ENCODE measurements at places on chromosomes 2 and 18.

- peak; percentile 87 for DNase-seq
These were observed 58.1 kb downstream of the MYO3B start for GRCh38 chr2:170235860-170236679.

DNA sequence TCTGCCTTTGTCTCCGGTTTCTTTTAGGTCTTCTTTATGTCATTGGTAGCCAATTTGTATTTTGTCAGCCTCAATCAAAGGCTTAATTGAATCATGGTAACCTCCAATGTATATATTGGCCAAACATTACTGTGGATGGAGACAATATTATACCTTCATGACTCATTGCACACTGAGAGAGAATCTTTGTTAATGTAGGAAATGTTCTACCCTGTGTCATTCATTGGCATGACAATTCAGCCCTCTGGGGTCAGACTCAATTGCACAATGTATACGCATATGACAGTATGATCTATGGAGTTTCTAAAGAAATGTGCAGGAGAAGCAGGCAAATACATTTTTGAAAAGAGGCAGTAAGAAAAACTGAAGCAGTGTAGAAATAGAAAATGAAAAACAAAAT is 162.6 kb downstream of the PDE11A start:
- no peak for DNase-seq

DNA sequence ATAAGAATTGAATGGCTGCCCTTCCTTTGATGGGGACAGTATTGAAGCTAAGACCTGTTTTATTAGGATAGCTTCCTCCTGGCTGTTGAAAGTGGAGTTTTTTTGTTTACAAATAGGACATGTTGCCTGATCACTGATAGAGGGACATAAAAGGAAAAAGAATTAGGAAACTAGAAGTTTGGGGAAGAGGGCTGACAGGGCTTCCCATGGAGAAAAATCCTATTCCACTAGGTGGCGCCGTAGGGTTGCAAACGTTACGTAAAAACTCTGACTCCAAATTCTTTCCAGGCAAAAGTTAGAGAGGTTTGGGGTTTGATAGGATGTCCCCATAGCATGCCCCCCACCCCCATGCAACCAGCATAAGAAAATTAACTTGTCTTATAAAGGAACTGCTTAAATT is 11.1 kb upstream of the RBFA start:
- peak; percentile 69 for DNase-seq

GRCh38 chr2:44748-45341 is 1.5 kb downstream of the FAM110C start:
- peak; percentile 73 for DNase-seq

DNA sequence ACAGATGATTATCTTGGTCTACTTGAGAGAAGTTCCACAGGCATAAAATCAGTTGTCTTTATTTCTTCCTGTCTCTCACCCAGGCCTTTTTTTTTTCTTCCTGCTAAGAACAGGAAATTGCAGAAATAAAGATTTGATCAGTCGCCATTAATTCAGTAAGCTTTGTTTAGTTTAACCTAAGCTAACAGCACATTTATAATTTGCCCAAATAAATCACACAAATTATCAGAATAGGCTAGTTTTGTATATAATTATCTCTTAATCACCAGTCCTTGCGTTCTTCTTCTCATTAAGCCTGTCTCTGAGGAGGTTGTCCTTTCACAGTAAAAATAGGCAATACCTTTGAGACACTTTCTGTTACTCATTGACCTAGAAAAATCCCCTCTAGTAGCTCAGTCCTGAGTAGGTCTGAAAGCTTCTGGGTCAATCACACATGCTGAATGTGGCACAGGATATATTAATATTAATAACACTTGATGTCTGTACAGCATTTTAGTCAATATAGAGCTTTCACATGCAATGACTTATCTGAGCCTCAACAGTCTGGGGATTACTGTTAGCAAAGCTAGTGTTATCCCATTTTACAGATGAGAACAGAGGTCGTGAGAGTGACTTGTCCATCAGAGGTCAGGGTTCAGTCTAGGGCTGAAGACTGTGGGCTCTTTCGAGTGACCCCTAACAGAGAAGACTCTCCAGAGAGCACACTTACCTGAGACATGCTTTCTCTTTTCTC is 11.2 kb upstream of the STK17B start:
- DNase-seq, result no peak

DNA sequence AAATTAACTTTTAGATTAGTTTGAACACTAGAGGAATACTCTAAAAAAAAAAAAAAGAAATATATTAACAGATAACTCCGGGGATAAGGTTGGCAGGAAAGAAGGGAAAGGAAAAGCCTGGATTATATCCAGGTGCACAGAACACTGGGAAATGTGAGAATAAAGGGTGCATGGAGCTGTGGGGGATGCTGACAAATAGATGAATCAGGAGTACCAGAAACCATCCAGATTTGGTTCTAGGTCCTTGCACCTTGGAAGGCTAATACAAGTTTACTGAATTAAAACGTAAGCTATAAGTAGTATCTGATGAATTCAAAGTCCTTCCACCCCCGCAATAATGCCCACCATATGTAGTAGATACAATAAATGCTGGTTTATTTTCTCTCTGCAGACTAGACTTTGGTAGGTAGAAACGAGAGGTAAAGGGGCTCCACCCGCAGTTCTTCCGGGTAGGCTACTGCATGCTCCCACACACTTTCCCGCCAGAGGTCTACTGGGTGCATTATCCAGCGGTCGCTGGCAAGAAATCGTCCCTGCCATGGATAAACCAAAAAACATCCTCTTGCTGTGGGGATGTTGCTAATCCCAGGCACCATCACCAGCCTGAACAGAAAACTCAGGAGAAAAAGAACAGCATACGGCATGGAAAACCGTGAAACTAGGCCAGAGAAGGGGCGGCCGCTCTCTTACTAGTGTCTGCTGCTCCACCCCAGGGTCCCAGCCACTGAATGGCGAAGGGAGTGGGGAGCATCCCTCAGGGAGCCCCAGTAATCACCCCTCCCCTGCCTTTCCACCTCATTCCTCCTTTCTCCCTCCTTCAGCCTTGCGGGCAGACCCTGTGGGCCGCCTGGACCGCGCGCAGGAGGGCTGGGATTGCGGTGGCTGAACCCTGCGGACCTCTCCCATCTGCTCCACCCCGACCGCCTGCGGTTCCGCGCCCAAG is 1.5 kb downstream of the CNRIP1 start:
- no peak for DNase-seq

GRCh38 chr2:96847586-96847985 is 3.8 kb upstream of the ANKRD23 start:
- no peak for DNase-seq

DNA sequence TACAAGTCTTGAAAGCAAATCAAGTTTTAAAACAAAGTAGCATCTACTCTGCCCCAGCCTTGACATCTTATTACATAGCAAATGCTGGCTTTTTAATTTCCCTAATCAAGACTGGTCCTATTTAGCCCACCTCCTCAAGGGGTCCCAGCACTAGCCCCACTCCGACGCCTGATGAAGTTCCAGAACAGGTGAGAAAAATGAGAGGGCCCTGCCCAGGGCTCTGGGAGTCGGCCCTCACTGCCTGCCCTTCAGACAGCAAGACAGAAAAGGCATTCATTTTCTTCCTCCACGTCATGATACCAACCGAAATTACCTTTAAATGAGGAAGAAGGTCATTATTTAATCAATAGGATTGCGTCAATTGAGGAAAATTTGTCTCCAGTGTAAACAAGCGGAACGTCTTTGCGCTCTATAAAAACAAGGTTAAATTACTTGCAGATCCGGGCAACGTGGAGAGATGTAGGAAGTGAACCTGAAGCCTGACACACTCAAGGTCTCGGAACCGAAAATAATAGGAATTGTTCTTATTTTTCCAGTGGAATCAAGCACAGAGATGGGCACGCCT is 170.6 kb upstream of the PKDCC start:
- DNase-seq, result no peak

GRCh38 chr2:201901786-201902185 is 95.4 kb downstream of the CDK15 start:
- DNase-seq, result no peak

DNA sequence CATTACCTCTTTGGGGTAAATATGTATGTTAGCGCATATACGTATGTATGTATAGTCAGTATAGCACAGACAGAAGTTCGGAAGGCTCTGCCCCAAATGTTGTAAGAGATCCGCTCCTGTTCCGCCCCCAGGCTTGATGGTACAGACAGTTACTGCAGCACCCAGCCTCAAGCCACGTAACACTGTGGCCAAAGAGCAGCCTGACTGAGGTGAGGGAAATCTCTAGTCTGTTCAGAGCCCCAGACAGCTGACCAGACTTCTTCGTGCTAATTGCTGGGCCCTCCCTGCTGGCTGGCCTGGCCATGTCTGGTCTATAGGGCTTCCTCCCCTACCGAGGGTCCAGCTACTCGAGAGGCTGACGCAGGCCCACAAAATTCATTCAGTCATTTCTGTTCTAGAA is 7.8 kb downstream of the CRACDL start:
- DNase-seq, result no peak

DNA sequence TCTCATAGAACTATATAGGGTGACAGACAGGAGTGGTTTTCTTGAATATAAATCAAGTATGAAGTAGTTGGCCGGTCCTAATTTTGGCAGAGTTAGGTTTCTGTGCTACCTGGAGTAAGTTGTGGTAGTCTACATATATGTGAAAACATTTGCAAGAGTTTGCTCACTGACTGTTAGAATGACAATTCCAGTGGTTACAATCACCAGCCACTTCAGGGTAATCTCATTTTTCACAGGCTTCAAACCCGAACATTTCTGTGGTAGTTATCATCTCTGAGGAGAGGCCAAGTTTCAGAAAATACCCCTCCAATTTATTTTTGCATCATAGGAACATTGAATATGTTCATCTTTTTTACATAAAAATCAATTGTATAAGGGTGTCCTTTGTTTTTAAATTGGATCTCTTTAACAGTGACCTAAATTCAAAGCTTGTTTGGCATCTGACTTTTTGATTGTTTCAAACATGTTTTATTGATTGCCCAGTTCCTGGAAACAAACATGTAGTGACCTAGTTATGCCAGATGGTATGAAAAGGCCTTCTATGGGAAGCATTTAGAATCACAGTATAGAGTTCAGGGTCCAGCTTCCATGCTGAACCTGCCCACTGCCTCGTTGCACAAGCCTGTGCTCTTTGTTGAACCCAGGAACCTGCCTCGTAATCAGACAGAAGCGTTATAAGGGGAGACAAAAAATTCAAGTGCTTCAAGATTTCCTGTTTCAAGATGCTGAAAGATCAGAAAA is 250.6 kb downstream of the LTBP1 start:
- DNase-seq, result no peak
